Transverse colon (tissue), 4 donors: ENCODE measurements at places on chromosomes 3 and 15. TPM values are rescaled to one million over a fixed set of nuclear protein-coding genes. Genes with fewer than 3 reads are reported as not detected.
A peak's percentile ranks its signal among the peaks of the same experiment; 100 is the strongest.

- H3K36me3 ChIP-seq: no peaks in the 10 kb centered on the region
- H3K4me3 ChIP-seq: no peak overlapping the region
- H3K4me1 ChIP-seq: no peaks in the 10 kb centered on the region
- no peak for DNase-seq
These were observed 31.7 kb upstream of the DHX36 start for GRCh38 chr3:154356009-154356408.

DNA sequence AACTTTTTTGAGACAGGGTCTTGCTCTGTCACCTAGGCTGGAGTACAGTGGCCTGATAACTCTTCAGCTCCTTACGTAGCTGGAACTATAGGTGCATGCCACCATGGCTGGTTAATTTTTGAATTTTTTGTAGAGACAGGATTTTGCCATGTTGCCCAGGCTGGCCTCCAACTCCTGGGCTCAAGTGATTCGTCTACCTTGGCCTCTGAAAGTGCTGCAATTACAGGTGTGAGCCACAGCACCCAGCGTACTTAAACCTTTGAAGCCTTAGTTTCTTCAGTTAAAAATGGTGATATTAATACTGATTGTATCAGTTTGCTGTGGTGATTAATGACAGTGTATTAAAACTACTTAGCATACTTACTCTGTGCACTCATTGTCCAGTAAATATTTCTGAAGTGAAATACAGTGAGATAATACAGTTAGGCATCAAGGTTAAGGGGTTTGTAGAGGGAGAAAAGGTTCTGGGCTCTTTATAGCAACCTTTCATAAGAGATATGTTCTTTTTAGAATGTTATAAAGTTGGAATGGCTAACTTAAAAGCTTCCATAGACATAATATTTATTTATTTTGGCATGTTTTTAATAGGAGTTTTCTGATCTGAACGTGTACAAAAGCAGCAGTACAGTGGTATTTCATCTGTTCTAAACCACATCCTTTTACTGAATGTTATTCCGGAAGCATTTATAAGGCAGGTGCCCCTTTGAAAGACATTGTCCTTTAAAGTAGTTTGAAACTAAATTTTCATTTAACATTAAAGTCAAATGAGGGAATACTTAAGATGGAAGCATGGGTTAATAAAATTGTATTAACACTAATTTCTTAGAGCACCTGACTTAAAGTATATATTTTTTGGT, 23.6 kb downstream of the NCK1 start:
- no peak overlapping the region for H3K27ac ChIP-seq
- H3K4me3 ChIP-seq: no peak overlapping the region
- DNase-seq: no peak
- H3K4me1 ChIP-seq: peaks cover 4% of the 10 kb centered on the region

The MEGF11 gene
- not detected for total RNA-seq

DNA sequence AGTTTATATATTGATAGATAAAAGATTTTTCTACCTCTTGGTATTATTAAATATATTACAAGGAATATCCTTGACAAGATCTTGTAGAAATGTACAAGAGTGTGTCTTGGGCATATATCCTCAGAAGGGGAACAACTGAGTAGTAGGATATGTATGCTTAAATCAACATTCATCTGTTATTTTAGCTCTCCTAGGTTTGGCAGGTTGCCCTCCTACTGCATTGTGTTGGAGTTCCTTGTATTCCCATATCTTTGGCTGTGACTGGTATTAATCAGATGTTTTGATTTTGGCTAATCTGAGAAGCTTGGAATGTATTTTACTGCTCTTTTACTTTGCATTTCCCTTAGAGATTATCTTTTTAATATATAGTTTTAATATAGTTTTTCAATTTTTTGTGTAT, 4.6 kb downstream of the MYRIP start:
- no peak for DNase-seq
- peaks cover 34% of the 10 kb centered on the region for H3K27me3 ChIP-seq
- no peak overlapping the region for H3K4me3 ChIP-seq
- no peaks in the 10 kb centered on the region for H3K36me3 ChIP-seq

DNA sequence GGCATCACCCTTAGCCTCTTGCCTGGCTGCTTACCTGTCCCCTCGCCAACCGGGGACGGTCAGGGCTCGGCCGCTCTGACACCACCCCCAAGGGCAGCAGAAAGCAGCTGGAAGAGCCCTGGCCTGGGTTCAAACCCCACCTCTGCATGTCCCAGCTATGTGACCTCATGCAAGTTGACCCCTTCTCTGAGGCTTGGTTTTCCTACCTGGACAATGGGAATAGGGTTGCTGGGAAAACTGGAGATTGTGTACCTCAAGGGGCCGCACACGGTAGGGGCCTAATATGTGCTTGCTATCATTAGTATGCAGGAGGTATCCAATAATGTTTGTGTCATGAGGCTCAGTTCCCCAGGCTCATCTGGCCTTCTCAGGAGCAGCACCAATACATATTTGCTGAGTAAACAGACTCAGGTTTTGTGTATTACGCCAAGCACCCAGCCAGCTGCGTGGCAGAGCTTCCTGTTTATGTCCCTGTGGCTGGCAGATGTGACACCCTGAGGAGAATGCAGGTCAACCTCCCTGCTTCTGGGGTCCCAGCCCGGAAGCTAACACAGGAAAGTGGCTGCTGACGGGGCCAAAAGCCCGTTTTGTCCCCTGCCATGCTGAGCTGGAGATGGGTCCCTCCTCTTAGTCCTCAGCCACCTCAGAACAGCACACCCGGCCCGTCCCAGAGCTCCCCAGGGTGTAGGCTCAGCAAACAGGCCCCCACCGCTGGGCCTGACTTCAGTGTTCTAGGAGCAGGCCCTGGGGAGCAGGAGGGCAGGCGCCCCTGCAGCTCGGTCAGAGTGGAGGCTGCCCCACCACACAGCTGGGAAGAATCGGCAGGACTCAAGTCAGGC, 29.7 kb downstream of the PLXND1 start:
- no peaks in the 10 kb centered on the region for H3K27me3 ChIP-seq
- H3K27ac ChIP-seq: peak overlapping the region; percentile 72
- peaks cover 33% of the 10 kb centered on the region for H3K4me1 ChIP-seq

The TRPM1 gene
- total RNA-seq: not detected

- no peaks in the 10 kb centered on the region for H3K4me1 ChIP-seq
- no peak for DNase-seq
- H3K36me3 ChIP-seq: no peaks in the 10 kb centered on the region
- H3K4me3 ChIP-seq: no peak overlapping the region
These were observed 106.5 kb downstream of the ERC2 start for GRCh38 chr3:56361731-56362130.

GRCh38 chr3:94251566-94251965, 188.7 kb downstream of the NSUN3 start:
- H3K27me3 ChIP-seq: no peaks in the 10 kb centered on the region
- no peak overlapping the region for H3K4me3 ChIP-seq
- no peak for DNase-seq
- no peak overlapping the region for H3K27ac ChIP-seq
- no peaks in the 10 kb centered on the region for H3K36me3 ChIP-seq

- no peak overlapping the region for H3K4me3 ChIP-seq
- H3K27me3 ChIP-seq: peaks cover 26% of the 10 kb centered on the region
- no peak for DNase-seq
- no peaks in the 10 kb centered on the region for H3K4me1 ChIP-seq
- H3K36me3 ChIP-seq: no peaks in the 10 kb centered on the region
These were observed 53.1 kb downstream of the TM2D3 start for GRCh38 chr15:101599091-101599490.

DNA sequence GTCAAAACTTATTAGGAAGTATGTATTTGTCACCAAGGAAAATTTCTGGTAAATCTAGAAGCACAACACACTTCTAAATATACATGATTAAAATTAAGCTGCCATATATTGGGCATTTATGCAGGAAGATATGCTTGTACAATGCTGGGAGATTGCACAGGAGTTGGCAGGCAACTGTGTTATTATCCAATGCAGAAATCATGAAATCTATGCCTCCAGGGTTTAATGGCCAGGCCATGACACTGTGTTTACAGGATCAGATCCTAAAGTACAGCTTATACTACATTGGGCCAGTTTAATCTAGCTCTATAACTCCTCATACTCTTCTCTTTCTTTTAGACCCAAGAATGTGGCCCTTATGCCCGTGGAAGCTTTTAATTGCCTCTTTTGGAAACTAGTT, 391.4 kb upstream of the DPH6 start:
- no peak overlapping the region for H3K4me3 ChIP-seq
- no peaks in the 10 kb centered on the region for H3K27me3 ChIP-seq
- DNase-seq: no peak
- no peaks in the 10 kb centered on the region for H3K36me3 ChIP-seq
- no peaks in the 10 kb centered on the region for H3K4me1 ChIP-seq

DNA sequence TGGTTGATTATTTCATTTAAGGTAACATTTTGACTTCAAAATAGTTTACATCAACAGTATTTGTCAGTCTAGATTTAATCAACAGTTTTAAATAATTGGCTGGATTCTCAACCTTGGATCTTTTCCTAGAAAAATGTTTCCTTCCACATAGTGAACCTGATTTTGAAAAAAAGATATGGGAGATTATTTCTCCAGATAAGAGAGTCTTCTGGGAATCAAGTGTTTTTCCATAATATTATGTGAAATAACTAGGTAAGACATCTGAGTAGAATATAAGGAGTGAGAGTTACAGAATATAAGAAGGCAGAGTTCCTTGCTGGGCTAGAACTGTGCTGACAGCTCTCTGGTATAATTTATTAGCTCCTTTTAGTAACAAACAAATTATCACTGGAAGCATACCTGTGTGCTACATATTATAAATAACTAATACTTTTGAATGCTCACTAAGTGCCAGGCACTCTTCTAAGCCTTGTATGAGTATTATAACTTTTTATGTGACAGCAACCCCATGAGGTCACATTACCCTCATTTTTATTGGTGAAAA, 18.8 kb upstream of the TNFSF10 start:
- peak overlapping the region; percentile 47 for H3K27ac ChIP-seq
- H3K4me3 ChIP-seq: no peak overlapping the region

DNA sequence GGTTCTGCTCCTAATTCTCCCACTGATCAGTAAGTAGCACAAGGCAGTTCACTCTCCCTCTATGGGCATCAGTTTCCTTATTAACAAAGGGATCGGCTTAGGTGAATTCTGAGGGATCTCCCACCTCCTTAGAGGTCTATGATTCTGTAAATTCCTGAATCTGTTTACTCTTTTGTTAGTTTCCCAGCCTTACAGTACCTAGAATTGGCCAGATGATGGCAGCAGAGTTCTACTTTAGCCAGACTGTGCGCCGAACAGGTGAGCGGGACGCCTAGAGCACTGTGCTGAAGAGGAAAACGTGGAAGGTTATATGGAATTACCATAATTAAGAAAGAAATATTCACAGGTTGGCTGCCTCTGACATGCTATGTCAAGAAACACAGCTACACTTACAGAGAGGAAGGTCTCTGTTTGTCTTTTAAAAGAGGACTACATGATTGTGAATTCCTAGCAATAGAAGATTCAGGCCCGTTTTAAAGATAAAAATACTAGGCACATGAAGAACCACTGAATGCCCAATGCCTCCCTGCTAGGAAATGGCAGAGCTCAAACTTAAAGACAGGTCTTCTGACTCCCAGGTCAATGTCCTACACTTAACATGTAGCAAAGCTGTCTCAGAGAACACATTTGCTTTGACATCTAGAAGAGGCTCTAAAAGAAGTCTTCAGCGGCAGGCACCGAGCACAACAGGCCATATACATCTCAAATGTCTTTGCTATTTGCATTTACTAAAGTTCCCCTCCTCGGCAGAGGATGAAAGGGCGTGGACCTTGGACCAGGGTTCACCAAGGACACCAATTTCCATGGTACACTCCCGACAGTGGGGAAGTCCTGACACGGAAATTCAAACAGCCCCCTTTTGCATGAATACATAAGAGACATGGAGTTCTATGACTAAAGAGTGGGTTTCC, 259.9 kb downstream of the FGF12 start:
- peak; percentile 53 for DNase-seq
- H3K27me3 ChIP-seq: peaks cover 14% of the 10 kb centered on the region
- no peak overlapping the region for H3K4me3 ChIP-seq

The FBLN2 gene
- total RNA-seq: 51.5 TPM

GRCh38 chr3:72086743-72087087, 301.8 kb upstream of the PROK2 start:
- H3K4me3 ChIP-seq: no peak overlapping the region
- H3K36me3 ChIP-seq: no peaks in the 10 kb centered on the region
- H3K27me3 ChIP-seq: no peaks in the 10 kb centered on the region
- H3K4me1 ChIP-seq: peaks cover 15% of the 10 kb centered on the region
- no peak for DNase-seq
- H3K27ac ChIP-seq: no peak overlapping the region

The PRTG gene
- 0.64 TPM for total RNA-seq

The RCCD1 gene
- total RNA-seq: 18.6 TPM

The SLC9A9 gene
- total RNA-seq: 1.1 TPM

DNA sequence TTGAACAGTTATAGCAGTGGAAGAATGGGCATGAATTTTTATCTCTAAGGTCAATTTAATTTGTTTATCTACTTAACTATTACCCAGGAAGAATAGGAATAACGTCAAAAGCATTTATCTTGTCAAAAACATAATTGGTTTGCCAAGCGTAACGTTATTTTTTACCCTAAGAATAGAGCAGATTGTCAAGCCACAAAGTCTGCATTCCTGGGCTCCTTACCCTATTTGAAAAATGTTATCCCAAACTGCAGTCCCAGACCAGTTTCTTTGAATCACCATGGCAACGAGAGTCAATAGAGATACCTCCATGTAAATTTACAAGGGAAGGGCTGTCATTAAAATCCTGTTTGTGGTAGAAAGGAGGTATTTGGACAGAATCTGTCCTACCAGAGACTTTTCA, 61.1 kb downstream of the CPNE4 start:
- no peak overlapping the region for H3K4me3 ChIP-seq
- DNase-seq: no peak
- H3K27me3 ChIP-seq: no peaks in the 10 kb centered on the region
- no peak overlapping the region for H3K27ac ChIP-seq
- no peaks in the 10 kb centered on the region for H3K36me3 ChIP-seq

- no peaks in the 10 kb centered on the region for H3K27me3 ChIP-seq
- peak overlapping the region; percentile 61 for H3K27ac ChIP-seq
- peaks cover 12% of the 10 kb centered on the region for H3K4me1 ChIP-seq
- H3K4me3 ChIP-seq: no peak overlapping the region
- no peaks in the 10 kb centered on the region for H3K36me3 ChIP-seq
These were observed 153.6 kb downstream of the AKAP13 start for GRCh38 chr15:85534031-85534430.

DNA sequence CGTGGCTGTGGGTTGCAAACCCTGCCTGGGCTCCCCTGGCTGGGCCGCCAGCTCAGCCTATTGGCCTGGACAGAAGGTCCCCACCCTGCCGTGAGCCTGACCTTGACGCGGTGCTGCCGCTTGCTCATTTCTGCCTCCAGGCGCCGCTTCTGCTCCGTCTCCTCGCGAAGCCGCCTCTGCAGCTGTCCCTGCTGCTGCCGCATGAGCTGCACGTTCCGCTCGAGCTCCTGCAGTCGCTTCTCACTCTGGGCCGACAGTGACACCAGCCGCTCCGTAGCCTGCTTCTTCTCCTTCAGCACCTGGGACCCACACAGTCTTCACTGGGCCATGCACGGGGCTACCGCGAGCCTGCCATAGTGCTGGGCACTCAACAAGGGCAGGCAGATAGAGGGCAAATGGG, 21.7 kb downstream of the KIF7 start:
- H3K27ac ChIP-seq: no peak overlapping the region
- H3K27me3 ChIP-seq: no peaks in the 10 kb centered on the region
- no peak overlapping the region for H3K4me3 ChIP-seq
- no peak for DNase-seq
- H3K36me3 ChIP-seq: no peaks in the 10 kb centered on the region

GRCh38 chr15:67092752-67093503, 27.5 kb downstream of the SMAD3 start:
- H3K36me3 ChIP-seq: no peaks in the 10 kb centered on the region
- H3K27me3 ChIP-seq: no peaks in the 10 kb centered on the region
- peaks cover 43% of the 10 kb centered on the region for H3K4me1 ChIP-seq
- H3K4me3 ChIP-seq: no peak overlapping the region
- H3K27ac ChIP-seq: no peak overlapping the region
